Endodermal cell (in vitro differentiated cells): ENCODE measurements at places on chromosomes 6 and 20. TPM values are rescaled to one million over a fixed set of nuclear protein-coding genes. Genes with fewer than 3 reads are reported as not detected.

DNA sequence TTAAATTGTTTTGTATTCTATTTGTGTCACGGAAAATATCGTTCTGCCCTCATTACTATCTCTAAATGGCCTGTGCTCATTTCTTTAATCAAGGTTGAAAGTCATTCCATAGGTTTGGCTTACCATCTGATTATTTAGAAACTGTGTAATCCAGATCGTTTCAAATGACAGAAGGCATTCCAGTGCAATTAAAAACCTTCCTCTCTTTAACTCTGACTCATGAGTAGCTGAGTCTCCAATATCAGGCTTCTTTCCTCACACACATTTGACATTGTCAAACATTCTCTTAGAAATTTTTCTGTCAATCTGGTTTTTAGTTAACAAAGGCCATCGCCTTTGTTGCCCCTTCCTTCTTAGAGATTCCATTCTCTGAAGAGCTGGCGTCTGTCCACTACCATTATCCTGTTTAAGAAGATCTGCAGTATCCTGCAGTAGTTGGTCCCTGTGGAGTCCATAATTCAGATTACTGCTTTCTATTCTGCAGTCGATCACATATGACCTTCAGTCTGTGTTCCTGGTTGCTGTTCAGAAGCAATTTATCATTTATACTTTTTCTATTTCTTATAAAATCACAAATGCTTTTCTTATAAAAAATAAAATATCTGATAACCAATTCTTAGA is 3.9 kb upstream of the TRDN start:
- no peaks in the 10 kb centered on the region for H3K36me3 ChIP-seq
- no peak overlapping the region for H3K4me3 ChIP-seq
- H3K27ac ChIP-seq, result peak overlapping the region; percentile 12
- H3K27me3 ChIP-seq, result no peaks in the 10 kb centered on the region
- no peak for DNase-seq

DNA sequence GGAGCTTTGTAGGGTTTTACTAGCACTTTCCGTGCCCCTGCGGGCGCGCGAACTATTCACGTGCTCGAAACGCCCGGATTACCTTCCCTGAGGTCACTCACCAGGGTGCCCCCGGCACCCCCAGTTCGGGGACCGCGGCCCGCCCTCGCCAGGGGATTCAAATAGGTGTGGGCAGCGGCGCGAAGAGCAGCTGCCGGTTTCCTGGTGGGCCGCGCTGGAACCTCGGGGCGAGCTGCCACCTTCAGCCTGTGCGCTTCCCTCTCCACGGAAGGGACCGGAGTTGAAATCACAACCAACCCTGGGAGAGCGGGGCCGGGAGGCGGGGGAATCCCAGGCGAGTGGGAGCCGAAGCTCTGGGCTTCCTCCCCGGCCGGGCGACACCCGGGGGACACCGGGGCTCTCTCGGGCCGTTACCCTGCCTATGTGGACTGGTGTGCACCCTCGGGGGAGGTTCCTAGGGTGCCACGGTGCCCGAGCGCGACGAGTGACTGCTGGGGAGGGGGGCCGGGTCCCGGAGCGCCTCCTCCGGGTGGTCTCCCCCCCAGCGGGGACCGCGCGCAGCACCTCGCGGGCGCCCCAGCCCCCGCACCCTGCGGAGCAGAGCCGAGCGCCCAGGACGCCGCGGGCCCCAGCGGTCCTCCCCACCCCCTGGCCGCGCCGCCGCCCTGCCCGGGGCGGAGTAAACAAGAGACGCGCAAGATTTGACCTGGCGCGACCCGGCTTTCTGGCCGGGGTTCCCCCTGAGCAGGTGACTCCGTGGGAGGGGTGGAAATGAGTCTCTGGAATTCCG is 2.1 kb upstream of the HIVEP2 start:
- peaks cover 72% of the 10 kb centered on the region for H3K27me3 ChIP-seq
- peak; percentile 79 for DNase-seq
- H3K4me3 ChIP-seq, result peak overlapping the region; percentile 84
- no peaks in the 10 kb centered on the region for H3K36me3 ChIP-seq

DNA sequence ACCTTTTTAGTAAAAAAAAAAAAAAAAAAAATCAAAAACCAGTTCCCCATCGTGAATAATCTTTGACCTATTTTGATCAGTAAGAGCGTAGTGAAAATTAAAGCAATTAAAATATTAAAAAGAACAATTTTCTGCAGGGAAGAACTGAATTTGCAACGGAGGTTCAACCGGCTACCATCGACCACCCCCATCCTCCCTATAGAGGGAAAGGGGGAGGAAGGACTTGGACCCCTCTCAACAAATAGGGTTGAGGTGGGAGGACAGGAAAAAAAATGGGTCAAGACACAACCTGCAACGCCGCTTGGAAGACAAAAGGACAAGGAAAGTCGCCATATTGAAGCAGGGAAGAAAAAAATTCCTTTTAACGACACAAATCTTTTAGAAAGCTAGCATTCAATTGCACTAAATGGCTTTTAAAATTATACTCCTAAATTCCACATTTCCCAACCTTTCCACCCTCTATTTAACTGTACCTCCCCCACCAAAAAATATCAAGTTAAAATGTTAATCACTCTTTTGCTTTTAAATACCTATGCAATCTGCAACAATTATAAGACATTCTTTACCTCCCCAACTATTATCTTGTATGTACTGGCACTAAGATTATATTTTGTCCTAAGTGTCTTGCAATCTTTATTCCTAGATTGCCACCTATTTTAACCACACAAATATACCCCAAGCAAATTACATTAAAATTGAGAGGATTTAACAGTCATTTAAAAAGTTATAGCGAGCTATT is 1.7 kb downstream of the PPP1R10 start:
- H3K4me3 ChIP-seq, result peak overlapping the region; percentile 92
- peak overlapping the region; percentile 99 for H3K27ac ChIP-seq
- H3K4me1 ChIP-seq, result peaks cover 2% of the 10 kb centered on the region
- no peaks in the 10 kb centered on the region for H3K27me3 ChIP-seq
- peaks cover 53% of the 10 kb centered on the region for H3K36me3 ChIP-seq

The CNKSR3 gene
- 5.6 and 5.9 TPM in 2 replicates for total RNA-seq

The HCK gene
- total RNA-seq, result 0.14 and 0.24 TPM in 2 replicates

The SLC22A1 gene
- total RNA-seq, result 0.36 to 0.80 TPM in 2 of 3 replicates, not detected in the other
